ENCODE measurements at places on chromosomes 1 and 21.
A peak's percentile ranks its signal among the peaks of the same experiment; 100 is the strongest.

GRCh38 chr1:22124592-22125229 lies 18.2 kb downstream of the WNT4 start:
- no peak for DNase-seq

GRCh38 chr1:114122941-114123618 lies 30.6 kb downstream of the SYT6 start:
- DNase-seq: no peak

DNA sequence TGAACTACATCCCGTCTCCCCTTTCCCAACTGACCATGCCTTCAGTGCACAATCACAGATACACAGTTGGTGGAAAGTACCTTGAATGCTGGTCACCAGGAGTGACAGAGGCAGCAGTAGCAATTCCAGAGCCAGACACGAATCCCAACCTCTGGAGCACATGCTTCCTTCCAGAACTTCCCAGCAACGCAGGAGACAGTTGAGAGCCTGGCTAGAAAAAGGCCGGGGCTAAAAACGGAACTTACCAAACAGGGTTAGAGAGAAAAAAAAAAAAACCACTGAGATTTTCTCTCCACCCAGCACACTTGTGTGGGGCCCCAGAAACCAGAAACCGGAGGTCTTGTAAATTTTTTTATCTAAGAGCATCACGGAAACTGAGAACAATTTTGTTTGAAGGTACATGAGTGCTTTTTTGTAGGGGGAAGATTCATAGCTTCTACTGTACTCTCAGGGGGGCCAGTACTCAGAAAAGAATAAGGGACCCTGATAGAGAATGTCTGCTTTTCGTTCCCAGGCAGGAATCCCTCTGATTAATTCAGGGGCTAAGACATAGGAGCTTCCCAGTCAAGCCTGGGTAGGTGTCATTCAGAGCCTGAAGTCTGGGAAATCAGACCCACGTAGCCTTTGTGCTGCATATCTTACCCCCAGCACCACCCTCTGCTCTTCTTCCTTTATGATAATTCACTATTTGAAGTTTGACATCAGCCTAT lies at the start of gene CD48:
Gene CD48 (minus strand): TSS at position 221 of the 710 bp plus-strand sequence. CDS start 59 bp downstream, at position 162.
- no peak for DNase-seq

GRCh38 chr21:14825514-14825974 lies 239.3 kb downstream of the NRIP1 start:
- no peak for DNase-seq

- no peak for DNase-seq
Observed at GRCh38 chr1:233019778-233020325, 69.4 kb downstream of the NTPCR start.

- DNase-seq: peak; percentile 1
Observed at GRCh38 chr1:156204686-156205085, 8.1 kb upstream of the PMF1 start.

DNA sequence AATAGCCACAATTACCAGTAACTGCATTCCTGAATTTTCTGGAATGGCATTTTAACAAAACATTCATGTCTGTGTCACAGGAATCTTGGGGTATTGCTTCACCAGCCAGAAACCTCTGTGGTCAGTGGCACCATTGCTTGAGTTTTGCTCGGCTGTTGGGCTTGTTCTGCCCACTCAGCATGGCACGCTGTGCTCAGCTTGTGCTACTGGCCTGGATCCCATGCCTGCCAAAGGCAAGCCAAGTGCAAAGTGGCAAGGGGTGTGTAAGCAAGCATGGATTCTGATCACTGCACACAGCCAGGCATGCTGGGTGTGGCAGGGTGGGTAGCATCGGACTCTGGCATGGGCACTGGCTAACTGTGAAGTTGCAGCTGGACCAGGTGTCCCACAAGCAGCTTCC lies 1150.9 kb downstream of the MRPL39 start:
- DNase-seq: no peak

- no peak for DNase-seq
Observed at GRCh38 chr1:113479713-113480676, 89.7 kb downstream of the MAGI3 start.

- no peak for DNase-seq
Observed at GRCh38 chr21:44269090-44269489, 7.4 kb upstream of the DNMT3L start.

DNA sequence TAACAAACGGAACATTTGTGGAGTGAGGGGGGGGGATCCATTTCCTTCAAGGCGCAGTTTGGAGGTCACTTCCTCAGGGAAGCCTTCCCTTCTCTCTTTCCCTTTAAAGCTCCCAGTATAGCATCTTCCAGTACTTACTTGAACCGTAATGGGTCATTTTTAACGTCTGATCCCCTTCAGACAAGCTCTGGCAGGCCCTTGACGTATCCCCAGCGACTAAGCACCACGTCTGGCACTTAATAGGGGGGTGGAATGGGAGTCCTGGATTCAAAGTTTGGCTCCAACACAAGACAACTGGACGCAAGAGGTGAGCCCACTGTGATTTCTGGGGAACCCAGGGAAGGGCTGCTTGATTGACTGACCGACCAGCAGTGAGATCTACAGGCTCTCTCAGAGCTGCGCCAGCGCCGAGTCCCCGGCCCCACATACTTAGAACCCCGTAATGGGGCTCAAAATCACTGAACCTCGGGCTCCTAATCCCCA lies 441 bp downstream of the YARS1 start:
- no peak for DNase-seq

- DNase-seq: no peak
Observed at GRCh38 chr1:18955441-18956192, 859 bp downstream of the IFFO2 start.

- DNase-seq: peak; percentile 33
Observed at GRCh38 chr1:184757406-184757805, 2.7 kb upstream of the EDEM3 start.

- no peak for DNase-seq
Observed at GRCh38 chr1:92194511-92194910, 23.2 kb upstream of the C1orf146 start.

DNA sequence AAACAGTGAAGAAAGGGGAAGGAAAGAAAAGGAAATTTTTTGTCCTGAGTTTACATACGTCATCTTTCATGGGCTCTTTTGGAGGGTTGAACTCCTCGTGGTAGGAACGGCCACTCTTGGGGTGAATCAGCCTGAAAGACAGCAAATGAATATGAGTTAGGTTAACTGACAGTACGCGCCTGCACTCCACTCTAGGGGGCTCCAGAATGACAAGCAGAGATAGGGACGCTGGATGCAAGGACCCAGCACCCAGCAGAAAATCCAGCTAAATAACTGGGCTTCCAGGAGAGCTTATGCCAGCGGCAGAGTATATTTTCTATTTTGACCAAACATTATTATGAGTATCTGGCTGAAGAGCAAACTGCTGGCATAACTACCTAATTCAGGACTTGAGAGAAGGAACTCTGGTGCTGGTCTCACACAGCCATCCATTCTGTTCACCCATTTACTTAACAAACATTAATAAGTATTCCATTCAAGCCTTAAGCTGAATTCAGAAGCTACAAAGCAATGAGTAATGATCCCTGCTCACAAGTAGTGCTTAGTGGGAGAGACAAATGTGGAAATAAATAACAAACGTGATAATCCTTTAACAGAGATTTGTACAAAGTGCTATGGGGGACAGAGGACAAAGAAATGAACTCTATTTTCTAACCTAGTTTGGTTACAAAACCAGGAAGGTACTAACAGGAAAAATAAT lies 22.1 kb downstream of the AK2 start:
- no peak for DNase-seq

GRCh38 chr1:33387625-33388024 lies 43.3 kb downstream of the PHC2 start:
- no peak for DNase-seq

- no peak for DNase-seq
Observed at GRCh38 chr1:207244409-207244801, 77.1 kb upstream of the CD55 start.

GRCh38 chr1:201424146-201424545 lies 2.6 kb upstream of the TNNI1 start:
- DNase-seq: peak; percentile 74

GRCh38 chr1:236980673-236981072 lies 23.6 kb downstream of the MT1HL1 start:
- DNase-seq: no peak

DNA sequence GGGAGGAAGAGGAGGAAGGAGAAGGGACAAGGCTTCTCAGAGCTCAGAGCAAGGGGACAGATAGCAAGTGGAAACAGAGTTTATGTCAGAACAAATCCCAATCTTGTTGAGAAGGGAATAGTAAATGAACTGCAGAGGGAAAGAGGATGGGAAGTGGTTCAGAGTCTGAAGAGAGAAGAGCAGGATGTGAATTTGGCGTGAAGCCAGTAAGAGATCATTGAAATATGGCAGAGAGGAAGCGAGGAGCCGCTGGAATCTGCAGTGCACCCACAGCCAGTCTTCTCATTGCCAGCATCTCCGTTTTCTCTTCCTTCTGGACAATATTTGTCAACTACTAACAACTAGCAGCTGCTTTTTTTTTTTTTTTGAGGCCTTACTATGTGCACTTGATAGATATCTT lies 19.1 kb downstream of the OLFML3 start:
- no peak for DNase-seq

- no peak for DNase-seq
Observed at GRCh38 chr1:84330125-84330984, 28.8 kb downstream of the SAMD13 start.

- no peak for DNase-seq
Observed at GRCh38 chr1:162145966-162146696, 76.6 kb downstream of the NOS1AP start.

DNA sequence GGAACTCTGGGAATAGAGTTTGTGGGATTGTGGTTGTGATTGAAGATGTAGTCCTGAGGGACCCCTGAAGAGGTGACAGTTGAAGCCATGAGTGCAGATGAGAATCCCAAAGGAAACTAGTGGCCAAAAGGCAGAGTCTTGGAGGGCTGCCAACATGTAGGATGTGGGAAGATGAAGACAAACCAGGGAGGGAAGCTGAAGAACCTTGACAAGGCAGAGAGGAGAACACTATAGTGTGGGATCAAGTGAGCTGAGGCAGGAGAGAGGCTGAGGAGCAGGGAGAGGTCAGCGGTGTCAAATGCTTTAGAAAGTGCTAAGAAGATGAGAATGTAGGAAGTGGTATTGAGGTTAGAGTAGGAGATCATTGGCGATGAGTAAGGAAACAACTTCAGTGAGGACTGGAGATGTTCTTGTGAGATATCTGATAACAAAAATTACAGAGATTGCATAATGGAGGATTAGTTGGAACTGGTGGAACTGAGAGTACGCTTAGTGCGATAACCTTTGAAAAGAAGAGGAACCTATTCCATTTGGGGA lies 88.5 kb upstream of the VCAM1 start:
- DNase-seq: no peak

GRCh38 chr21:27026501-27026900 lies 59.6 kb upstream of the ADAMTS5 start:
- no peak for DNase-seq

DNA sequence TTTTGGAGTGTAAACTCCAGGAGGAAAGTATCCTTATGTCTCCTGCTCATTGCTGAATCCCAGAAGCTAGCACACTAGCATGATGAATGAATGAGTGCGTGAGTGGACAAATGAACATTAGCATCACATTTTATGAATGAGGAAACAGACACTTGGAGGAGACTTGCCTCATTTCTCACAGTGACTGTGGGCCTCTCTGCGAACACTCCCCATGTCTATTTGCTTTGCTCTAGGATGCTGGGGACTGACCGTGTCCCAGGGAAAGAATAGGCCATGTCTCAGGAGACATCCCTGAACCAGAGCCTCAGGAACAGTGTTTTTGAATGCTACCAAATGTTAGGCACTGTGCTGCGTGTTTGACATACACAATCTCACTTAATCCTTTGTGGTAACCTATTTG lies 140.9 kb downstream of the OMA1 start:
- DNase-seq: no peak

GRCh38 chr1:201736707-201737320 lies 92.1 kb upstream of the IPO9 start:
- DNase-seq: no peak

GRCh38 chr1:46370214-46370633 lies 23.9 kb upstream of the FAAH start:
- no peak for DNase-seq

DNA sequence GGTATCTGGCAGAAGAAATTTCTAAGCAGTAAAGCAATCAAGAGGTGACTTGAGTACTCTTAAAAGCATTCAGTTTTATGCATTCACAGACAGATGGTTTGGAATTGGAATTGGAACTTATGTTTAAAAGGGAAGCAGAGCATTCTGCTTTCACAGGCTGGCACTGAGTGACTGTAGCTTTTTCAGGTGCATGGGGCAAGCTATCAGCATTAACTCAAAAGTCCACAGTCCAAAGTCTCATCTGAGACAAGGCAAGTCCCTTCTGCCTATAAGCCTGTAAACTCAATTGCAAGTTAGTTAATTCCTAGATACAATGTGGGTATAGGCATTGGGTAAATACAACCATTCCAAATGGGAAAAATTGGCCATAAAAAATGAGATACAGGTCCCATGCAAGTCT lies 1620.3 kb downstream of the MRPL39 start:
- DNase-seq: no peak

GRCh38 chr1:23931491-23931880 lies 18.3 kb upstream of the CNR2 start:
- no peak for DNase-seq

DNA sequence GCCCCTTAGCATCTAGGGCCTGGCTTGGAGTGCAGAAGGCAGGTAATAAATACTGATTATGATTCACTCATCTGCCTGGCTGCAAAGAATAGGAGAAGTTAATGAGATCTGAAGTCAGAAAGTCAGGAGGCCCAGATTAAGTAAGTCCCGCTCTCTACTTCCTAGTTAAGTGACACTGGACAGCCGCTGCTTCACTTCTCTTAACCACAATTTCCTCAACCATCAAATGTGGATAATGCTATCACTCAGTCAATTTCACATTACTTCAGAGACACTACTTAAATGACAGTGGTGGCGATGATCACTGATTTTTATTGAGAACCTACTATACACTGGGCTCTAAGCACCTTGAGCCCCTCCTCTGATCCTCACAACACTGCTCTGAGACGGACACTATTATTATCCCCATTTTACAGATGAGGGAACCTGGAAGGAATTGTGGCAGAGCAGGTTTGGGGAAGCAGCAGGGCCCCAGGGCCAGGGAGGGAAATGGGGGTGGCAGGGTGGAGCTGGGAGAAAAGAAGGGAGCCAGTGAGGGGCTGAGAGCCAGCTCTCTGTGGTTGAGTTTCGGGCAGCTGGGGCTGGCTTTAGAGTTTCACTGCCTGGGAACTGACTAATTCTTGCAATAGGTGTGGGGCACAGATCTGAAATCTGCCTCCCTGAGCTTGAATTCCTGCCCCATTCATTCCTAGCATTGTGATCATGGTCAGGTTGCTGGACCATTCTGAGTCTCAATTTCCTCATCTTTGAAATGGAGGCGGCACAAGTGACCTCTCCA lies 2.4 kb upstream of the E2F2 start:
- no peak for DNase-seq

- DNase-seq: no peak
Observed at GRCh38 chr1:102858695-102859094, 249.6 kb downstream of the COL11A1 start.
